Activated T-cell treated with anti-CD3 and anti-CD28 coated beads for 4 hours (primary cell): ENCODE measurements at places on chromosomes 11 and 22.

DNA sequence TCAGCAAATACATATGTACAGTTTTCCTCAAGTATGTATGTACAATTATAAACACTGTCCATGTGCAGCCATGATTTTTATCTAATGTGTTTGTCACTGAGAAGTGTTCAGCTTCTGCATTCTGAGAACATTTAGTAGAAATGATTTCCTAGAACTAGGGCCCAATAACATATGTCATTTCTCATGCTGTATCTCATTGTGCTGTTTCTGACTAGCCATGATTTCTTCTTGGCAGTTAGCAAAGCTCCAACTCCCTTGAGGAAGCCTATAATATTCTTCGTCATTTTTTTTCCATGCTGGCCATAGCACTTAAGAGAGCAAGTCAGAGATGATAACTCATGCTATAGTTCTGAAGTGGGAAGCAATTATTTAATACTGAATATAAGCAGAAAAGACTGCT, 187.8 kb downstream of the DDX10 start:
- no peak for DNase-seq

- DNase-seq: no peak
These were observed 320.5 kb upstream of the ANO3 start for GRCh38 chr11:26011474-26011873.

DNA sequence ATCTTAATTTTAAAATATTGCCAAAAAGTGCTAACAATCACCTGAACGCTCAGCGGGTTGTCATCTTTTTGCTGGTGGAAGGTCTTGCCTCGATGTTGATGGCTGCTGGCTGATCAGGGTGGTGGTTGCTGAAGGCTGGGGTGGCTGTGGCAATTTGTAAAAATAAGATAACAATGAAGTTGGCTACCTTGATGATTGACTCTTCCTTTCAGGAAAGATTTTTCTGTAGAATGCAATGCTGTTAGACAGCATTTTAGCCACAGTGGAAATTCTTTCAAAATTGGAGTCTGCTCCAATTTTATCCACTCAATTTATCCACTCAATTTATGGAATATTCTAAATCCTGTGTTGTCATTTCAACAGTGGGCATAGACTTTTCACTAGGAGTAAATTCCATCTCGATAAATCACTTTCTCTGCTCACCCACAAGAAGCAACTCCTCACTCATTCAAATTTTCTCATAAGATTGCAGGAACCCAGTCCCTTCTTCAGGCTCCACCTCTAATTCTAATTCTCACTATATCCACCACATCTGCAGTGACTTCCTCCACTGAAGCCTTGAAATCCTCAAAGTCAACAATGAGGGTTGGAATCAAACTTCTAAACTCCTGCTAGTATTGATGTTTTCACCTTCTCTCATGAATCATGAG, 78.8 kb downstream of the LINC01488 start:
- no peak for DNase-seq

GRCh38 chr11:2402890-2403645, 2.5 kb downstream of the TSSC4 start:
- DNase-seq: no peak

DNA sequence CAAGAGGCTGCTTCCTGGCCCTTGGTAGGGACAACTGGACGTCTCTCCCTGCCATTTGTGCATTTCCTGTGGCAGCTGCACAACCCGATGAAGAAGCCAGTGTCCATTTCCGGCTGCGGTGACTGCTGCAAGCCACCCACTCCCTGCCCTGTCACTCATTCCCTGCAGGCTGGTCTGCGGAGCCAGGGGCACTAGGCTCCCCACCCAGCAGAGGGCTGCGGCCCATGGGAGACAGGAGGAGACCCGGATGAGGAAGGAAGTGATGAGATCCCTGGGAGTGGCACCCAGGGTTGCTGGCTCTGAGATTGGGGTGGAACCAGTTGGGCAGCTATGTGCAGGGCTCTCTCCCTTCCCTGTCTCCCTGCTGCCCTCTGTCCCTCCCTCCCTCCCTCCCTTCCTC, 10.0 kb upstream of the MYRF start:
- no peak for DNase-seq

DNA sequence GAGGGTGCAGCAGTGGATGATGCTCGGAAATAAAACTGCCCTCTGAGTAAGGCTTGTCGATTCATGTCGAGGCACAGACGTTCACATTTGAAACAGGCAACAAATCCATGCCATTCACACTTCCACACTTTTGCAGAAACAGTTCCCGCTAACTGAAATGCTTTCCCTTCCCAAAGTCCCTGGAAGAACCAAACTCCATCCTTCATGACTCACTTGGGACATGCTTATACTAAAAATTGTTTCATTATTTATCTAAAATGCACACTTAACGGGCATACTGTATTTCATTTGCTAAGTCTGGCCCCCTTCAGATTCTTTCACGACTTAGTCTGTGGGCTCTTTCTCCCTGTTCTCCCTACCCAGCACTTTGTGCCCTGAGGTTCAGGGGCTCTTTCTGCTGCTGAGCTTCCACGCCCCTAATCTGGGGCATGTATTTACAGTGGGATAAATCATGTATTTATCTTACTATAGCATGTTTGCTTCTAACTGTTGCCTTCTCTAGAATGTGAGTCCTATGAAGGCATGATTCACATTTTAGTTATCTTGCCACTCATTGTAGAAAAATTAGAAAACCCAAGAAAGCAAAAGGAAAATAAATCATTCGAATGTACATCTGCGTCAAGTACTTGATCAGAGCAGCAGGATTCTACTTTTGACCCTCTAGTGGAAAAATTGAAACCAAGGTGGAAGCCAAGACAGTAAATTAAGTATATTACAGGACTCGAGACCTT, 12.5 kb downstream of the SCGB1A1 start:
- no peak for DNase-seq

- peak; percentile 61 for DNase-seq
These were observed 579 bp upstream of the RASD2 start for GRCh38 chr22:35539910-35540594.

- DNase-seq: no peak
These were observed 30.2 kb downstream of the OSBPL5 start for GRCh38 chr11:3134651-3135480.

DNA sequence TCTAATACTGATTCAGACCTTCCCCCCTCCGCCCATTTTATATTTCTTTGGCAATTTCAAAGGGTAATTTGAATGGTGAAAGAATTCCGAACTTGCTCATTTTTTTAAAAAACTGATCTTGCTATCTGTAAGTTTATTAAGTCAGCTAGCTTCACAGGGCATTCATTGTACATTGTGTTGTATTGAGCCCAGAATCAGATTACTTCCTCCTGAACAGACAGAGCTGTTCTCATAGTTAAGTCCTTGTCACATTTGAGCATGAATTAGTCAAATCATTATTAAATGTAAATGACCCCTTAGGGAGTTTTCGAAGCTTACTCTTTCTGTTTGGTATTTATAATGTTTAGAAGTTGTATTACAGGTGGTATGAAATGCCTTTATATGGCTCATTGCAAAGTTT, 34.4 kb downstream of the CYP2R1 start:
- DNase-seq: no peak

- no peak for DNase-seq
These were observed 194.5 kb downstream of the NAV2 start for GRCh38 chr11:19907008-19907579.

- DNase-seq: no peak
These were observed 926.3 kb downstream of the OPCML start for GRCh38 chr11:132605825-132606570.

DNA sequence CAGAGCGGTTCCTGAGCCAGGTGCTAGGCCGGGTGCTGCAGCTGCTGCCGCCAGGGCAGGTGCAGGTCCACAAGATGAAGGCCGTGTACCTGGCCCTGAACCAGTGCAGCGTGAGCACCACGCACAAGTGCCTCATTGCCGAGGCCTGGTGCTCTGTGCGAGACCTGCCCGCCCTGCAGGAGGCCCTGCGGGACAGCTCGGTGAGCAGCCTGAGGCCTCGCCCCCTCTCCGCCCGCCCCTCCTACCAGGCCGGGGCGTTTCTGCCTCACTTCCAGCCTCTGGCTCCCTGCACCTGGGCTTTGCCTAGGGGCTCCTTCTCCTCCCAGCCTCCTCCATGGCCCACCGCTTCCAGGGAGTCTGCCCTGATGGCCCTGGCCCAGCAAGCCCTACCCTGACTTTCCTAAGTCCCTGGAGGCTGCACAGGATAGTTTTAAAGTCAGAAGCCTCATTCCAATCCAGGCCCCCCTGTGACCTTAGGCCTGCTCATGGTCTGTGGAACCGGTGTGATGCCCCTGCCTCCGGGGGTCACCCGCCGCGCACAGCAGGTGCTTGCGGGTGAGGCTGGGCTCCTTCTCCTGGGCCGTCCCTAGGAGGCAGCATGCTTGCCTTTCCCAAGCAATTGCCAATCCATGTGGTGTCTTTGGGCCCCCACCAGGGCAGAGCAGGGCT, 5.5 kb downstream of the TCIRG1 start:
- no peak for DNase-seq

DNA sequence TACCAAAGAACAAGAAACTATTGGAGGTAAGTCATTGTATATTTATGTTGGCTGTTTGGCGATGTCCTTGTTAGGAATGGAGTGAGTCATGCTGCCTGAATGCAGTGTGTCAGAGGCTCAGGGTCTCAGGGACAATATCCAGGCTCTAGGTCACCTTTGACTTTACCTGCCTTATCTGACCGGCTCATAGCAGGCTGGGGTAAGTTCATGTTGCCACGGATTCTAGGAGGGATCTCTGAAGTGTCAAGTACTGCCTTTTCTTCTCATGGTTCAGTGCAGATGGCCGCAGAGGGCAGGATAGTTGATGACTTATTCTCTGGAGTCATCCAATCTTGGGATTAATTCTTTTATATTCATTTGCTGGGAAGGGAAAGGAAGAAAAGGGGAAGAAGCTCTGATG, 53.2 kb downstream of the SPON1 start:
- DNase-seq: no peak

GRCh38 chr11:44258190-44258489, 51.8 kb downstream of the ALX4 start:
- DNase-seq: no peak

- peak; percentile 91 for DNase-seq
These were observed 4.2 kb upstream of the FXYD2 start for GRCh38 chr11:117828611-117829368.

GRCh38 chr11:117071344-117071787, 26.9 kb downstream of the SIK3 start:
- DNase-seq: no peak

GRCh38 chr11:118338637-118339061, 3.9 kb downstream of the CD3D start:
- DNase-seq: peak; percentile 83

GRCh38 chr11:9748361-9748970, 84.6 kb downstream of the SWAP70 start:
- DNase-seq: peak; percentile 34

DNA sequence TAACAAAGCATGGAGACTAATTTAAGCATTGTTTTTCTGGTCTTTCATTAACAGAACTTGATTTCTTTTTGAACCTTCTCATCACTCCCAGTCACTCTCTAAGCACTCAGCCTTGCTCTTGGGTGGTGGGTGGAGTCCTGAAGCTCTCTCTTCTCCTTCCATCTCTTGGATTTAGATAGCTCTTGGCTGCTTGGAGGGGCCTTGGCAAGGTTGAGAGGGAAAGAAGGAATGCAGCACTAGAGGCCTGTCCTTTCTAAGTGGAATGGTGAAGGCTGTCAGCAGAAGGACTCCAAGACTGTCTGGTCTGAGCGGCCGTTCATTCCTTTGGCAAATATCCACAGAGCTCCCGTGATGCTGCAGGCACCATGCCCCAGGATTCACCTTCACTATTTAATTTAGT, 168.6 kb upstream of the E2F8 start:
- DNase-seq: no peak

DNA sequence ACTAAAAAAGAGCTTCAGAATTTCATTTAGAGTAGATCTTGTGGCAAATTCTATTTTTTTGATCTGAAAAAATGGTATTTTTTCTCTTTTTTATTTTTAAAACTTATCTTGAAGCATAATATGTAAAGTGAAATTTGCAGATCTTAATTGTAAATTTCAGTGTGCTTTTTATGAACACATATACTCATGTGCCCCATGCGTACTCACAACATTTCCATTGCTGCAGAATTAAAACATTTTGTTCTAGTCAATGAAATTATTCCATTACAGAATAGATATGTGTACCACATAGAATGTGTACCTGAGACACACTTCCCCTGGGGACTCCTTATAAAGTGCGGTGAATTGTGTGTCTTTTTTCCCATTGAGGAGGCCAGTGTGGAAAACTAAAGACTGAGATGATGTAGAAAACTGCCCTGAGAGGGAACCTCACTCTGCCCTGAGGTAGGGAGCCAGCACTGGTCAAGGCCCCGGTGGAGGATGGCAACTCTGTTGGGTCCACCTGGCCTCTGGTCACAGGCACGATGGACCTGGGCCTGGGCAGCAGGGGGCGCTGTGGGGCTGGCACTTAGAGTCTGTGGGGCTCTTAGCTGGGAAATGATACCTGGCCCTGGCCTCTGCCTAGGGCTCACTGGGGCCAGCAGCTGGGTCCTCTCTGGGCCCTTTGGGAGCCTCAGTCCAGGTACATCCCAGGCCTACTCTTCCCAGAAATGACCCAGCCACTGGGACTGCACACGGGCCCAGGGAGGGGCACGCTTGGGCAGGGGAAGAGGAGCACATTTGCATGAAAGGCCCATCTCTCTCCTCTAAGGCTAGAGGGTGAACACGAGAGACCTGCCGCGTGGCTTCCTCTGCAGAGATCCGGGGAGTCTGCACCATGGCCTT, 77.9 kb upstream of the TOP3B start:
- no peak for DNase-seq

- no peak for DNase-seq
These were observed 2113.5 kb downstream of the LRRC4C start for GRCh38 chr11:39345834-39346442.

DNA sequence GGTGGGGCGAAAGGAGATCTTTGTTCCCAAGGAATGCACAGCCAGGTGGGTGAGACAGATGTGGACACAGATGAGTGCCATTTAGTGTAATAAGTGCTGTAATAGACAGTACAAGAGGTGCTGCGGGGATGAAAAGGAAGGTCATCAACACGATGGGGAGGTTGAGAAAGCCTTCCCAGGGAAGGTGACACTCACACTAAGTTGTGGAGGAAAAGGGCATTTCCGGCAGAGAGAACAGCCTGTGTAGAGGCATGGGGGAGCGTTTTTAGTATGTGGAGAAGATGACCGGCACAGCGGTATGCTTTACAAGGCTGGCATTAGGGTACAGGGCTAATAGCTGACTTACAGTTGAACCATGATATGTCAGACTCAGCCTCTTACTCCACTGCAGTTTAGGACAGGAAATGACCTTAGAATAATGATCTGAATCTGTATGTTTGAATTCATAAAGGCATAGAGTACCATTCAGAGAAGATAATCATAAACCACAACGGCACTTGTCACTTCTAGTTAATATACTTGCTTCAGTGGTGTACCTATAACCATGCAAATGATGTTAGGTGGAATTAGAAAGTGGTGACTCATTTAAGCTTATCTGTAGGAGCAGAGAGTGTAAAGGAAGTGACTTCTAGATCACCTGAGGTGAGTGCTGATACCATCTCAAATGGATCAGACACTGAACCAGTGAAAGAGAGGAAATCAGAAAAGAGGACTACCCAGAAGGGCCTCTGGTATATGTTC, 60.6 kb downstream of the FAM83F start:
- no peak for DNase-seq
